CD4-positive, alpha-beta T cell treated with Interleukin-1 beta for 1 hour (primary cell): ENCODE measurements at places on chromosomes 16 and 17.
A peak's percentile ranks its signal among the peaks of the same experiment; 100 is the strongest.

- DNase-seq = no peak
Measured at GRCh38 chr17:45809499-45809898, 25.4 kb downstream of the CRHR1 start.

DNA sequence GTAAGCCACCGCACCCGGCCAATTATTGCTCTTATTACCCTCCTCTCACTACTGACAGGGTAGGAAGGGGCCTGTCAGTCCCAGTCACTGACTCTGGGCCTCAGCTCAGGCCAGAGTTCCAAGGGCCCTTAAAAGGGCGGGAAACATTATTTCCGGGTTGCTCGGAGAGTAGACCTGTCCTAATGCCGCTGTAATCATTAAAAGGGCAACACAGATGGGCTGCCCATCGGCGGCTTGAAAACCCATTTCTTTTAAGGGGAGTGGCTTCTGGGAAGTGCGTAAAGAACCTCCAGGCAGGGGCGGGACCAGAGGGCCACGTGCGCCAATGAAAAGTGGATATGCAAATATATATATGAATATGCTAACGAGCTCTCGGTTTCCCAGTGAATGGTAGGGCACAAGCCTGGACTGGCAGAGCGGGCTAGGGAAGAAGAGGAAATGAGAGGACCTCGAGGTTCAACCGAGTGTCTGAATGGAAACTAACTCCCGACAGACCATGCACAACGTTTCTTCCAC, 26.6 kb downstream of the PIPOX start:
- DNase-seq = no peak

DNA sequence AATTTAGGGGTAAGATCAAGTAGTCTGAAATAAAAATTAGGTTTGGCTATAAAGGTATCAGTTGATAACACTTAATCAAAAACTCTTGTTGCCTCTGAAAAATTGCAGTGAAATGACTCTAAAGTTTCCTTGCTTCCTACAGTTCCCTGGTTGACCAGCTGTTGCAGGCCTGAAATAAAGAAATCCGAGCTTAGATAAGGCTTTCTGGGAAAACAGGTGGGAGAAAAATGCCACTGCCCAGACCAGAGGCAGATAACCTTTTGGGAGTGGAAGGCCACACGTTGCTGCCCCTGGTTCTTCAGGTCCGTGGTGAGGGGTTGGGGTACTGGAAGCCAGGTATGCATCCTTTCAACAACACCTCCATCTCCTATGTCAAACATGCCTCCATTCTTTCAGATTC, 111.3 kb downstream of the HS3ST3A1 start:
- no peak for DNase-seq

GRCh38 chr16:48790151-48790550, 180.2 kb upstream of the N4BP1 start:
- no peak for DNase-seq

GRCh38 chr16:31181102-31181830, 1.3 kb downstream of the FUS start:
- no peak for DNase-seq

DNA sequence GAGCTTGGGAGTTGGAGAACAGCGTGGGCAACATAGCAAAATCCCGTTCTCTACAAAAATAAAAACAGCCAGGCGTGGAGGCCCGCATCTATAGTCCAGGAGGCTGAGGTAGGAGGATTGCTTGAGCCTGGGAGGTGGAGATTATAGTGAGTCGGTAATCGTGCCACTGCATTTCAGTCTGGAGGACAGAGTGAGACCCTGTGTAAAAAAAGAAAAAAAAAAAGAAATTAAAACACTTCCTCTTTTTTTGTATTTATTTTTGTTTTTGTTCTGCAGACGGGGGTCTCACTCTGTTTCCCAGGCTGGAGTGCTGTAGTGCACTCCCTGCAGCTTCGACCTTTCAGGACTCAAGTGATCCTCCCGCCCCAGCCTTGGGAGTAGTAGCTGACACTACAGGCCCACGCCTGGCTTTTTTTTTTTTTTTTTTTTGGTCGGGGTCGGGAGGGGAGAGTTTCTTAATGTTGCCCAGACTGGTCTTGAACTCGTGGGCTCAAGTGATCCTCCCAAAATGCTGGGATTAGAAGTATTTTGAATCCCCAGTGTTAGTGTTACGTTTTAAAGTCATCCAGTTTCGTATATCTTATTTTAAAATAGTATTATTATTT, 1.5 kb downstream of the IST1 start:
- DNase-seq = no peak

DNA sequence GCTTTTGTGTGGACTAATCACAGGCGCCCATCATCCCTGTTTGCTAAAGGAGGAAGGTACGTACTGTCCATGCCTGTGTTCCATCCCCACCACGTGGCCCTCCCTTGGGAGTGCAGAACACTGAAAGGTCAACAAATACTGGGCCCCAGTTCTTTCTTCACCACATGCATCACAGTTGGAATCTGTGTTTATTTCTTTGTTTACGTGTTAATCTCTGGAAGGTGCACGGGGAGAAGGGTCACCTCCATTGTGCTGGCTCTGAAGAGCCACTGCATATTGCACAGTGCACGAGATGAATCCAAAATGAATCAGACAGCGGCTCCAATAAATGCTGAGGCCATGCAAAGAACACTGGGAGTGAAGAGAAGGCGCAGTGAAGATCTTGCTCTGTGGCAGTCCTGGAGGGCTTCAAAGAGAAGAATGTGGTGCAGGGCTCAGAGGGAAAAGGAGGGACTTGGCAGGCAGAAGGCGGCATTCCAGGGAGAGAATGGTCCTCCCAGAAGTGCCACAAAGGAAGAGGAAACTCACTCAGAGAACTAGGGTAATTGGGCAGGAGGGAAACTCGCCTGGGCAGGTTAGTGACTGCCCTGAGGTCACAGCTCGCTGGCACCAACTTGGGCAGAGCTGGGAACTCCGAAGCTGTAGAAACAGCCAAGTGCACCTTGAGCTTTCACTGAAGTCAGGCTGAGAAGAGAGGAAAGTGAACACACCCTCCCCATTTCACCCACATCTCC, 3.7 kb downstream of the RPH3AL start:
- DNase-seq = no peak

DNA sequence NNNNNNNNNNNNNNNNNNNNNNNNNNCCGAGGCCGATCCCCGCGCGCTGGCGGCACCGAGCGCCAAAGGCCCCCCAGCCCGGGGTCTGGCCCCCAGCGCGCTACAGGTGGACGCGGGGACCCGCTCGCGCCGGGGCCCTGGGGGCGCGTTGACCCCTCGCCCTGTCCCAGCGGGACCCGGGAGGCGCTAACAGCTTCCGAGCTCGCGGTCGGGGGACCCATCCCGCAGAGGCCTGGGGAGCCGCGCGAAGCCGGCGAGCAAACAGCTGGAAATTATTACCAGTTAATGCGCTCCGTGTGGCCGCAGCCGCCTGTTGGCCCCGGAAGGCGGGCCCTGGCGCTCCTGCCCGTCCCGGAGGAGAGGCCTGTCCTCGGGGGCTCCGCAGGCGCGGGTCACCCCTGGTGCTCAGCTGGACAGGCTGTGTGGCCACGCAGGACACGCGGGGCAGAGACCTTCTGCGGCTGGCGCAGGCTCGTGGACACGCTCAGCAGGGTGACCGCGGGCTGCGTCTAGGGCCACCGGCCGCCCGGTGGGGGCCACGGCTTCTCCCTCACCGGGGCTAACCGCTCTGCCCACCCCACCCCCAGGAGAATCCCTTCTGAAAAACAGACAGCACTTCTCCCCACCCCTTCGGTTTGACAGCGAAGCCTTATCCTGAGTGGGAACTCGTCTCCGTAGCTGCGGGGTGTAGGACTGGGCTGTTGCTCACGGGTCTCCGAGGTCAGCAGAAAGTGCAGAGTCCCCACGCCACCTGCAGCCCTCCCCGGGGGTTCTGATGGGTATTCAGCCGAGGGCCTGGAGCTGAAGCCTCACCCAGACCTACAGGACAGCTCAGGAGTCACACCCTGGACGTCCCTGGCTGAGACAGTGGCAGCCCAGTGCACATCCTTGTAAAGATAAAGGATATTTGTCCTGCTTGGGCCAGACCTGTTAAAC, 138.7 kb upstream of the RPH3AL start:
- peak; percentile 29 for DNase-seq

GRCh38 chr16:19439483-19439882, 21.8 kb downstream of the TMC5 start:
- no peak for DNase-seq

GRCh38 chr17:4001048-4001590, 36.9 kb upstream of the ATP2A3 start:
- DNase-seq = no peak

DNA sequence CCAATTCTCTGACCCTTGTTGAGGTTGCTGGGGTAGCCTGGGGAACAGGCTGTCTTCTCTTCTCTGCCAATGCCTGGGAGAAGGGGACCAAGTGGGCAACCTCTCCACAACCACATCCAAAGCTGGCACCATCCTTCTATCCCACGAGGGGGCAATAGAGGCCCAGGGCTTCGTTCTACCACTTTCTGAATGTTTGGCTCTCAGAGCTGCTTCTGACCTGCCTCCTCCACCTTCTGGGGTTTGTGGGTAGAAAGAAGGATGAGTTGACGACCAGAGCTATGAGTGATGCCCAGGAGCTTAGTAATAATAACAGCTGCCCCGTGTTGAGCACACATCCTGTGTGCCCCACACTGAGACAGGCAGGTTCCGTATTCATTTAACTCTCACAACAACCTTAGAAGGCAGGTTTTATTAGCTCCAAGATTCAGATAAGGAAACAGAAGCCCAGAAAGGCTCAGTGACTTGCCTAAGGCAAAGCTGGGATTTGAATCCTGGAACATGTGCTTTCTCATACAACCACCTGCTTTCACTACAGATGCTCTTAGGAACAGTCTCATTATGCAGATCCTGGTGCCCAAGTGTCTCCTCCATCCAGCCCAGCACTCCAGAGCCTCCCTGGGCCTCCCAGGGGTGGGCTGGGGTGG, 11.1 kb downstream of the TSPOAP1 start:
- peak; percentile 86 for DNase-seq

DNA sequence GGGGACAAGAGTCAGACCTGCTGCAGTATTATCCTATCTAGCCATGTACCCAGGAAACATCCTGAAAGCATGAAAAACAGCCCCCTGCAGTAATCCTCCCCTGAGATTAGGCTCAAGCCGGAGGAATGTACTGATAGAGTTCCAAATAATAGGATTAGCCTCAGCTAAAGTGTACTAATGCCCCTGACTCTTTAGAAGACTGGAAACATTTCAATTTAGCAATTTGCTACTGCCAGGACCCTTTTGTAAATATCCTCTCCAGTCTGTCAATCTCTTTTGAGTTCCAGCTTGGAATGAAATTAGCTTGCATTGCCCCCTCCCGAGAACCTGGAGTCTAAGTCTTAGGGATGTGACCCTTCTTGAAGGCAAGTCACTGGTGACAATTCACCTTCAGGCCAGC, 110.8 kb upstream of the DNAH9 start:
- no peak for DNase-seq

DNA sequence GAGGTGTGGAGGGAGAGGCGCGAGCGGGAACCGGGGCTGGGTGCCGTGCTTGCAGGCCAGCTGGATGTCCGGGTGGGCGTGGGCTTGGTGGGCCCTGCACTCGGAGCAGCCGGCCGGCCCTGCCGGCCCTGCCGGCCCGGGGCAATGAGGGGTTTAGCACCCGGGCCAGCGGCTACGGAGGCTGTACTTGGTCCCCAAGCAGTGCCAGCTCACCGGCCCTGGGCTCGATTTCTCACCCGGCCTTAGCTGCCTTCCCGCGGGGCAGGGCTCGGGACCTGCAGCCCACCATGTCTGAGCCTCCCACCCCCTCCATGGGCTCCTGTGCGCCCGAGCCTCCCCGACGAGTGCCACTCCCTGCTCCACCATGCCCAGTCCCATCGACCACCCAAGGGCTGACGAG, 24.7 kb upstream of the GPATCH8 start:
- DNase-seq = no peak

DNA sequence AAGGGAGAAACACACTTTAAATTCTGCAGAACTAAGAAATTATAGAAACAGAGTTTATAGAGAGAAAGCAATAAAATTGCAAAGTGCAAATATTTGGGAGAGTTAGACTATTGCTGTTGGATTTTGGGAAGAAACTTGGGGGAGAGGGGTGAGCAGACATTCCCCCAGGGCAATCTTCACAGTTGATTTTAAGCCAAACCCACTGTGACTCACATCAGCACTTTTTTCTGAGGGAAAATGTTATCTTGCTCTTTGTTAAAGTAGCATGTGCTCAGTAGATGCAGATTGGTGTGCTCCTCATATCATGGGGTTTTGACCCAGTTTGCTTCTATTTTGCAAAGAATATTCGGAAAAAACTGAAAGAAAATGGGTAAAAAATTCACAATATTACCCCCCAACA, 367.6 kb downstream of the CDH11 start:
- DNase-seq = no peak

DNA sequence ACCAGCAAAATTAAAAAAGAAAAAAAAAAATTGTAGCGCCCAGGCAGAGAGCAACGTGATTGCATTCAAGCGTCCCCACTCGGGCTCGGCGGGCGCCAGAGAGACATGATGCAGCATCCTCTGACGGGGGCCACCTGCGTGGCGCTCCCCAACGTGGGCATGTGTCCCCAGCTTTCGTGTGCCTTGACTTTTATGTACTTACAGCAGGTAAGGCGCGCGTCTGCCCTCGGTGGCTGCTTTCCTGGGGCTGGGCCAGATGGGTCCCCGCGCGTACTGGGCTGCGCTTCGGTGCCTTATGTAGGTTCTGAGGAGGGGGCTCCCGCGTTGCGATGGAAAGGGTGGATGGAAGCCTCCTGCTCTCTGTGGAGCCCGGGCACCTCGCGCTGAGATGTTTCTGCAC, 28.4 kb upstream of the RBFOX1 start:
- DNase-seq = no peak

GRCh38 chr17:36647636-36648035, 46.3 kb downstream of the MRM1 start:
- no peak for DNase-seq

DNA sequence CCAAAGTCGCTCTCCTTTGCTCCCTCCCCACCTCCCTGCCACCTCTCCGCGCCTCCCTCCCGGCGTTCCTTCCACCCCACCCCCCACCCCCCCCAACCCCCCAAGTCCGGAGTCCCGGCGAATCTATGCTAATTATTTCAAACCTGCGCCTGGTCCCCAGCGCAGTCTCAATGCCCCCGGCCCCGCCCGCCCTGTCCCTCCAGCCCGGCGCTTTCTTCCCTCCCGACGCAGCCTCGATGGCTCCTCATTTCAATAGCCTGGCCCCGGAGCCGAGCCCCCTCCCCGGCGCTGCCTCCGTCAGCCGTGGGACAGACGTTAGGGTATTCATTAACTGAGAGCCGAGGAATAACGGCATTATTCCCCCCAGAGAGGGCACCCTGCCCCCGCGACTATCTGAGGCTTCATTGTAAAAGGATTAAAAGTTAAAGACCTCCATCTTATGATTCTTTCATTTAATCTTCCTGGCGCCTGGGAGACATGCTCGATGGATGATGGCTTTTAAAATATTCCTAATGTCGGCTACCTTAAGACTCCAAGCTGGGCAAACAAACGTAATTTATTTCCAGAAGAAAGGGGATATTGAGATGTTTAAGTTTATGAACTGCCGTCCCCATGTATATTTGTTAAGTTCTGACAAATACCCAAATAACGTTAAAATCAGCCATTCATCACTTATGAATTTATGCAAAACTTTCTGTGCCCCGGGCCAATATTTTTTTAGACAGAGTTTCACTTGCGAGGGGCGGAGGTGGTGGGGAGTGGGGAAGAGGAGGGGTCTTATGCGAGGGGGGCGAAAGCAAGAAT, 3.4 kb downstream of the NOG start:
- DNase-seq = no peak
